ENCODE measurements at places on chromosomes 6 and 20.

DNA sequence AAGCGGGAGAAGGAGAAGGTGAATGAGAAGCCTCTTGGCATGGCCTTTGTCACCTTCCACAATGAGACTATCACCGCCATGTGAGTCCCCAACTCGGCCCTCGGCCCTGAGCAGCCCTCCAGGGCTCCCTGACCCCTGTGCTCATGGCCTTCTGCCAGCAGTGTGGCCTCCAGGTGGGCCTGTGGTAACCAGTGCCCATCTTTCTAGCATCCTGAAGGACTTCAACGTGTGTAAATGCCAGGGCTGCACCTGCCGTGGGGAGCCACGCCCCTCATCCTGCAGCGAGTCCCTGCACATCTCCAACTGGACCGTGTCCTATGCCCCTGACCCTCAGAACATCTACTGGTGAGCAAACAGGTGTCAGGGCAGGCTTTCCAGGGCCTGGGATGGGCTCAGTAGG, 10.3 kb upstream of the CAPN11 start:
- no peak for DNase-seq

GRCh38 chr6:127115084-127115655, 3.3 kb upstream of the RSPO3 start:
- no peak for DNase-seq

- no peak for DNase-seq
Measured at GRCh38 chr6:82362144-82362543, 1.5 kb upstream of the TPBG start.

GRCh38 chr20:52888096-52888495, 84.1 kb upstream of the TSHZ2 start:
- no peak for DNase-seq

GRCh38 chr6:105667056-105667455, 264.2 kb upstream of the PREP start:
- DNase-seq: no peak

GRCh38 chr20:52572687-52573086, 381.1 kb upstream of the ZFP64 start:
- DNase-seq: no peak

GRCh38 chr20:36105711-36106226, 48.8 kb upstream of the EPB41L1 start:
- no peak for DNase-seq

DNA sequence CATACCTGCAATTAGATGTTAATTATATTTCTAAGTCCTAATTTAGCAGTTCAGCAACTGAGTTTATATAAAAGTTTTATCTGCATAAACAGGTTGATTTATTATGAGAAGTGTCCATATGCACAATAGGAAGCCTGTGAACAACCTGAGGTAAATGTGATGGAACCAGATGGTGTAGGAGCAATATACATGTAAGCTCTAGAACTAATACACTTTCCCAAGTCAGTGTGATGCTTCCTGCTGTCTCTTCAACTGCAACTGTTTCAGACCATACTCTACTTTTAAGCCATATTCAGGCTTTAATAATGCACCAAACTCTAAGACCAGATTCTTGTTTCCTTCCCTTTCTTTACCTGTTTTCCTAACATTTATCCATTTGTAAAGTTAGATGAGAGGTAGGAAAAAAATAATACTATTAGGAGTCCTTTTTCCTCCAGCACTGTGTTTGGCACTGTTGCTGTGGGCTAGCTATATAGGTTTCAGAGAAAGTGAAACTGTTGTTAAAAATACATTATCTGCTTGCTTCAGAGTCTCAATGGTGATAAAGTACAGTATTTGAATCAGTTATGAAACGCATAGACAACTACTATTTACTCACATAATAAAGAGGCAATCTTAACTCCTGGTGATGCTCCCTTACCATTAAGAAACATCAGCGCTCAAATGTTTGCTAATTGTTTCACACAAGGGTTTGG, 1009.3 kb downstream of the GRIK2 start:
- DNase-seq: no peak

- no peak for DNase-seq
Measured at GRCh38 chr20:38897267-38897666, 28.9 kb upstream of the FAM83D start.

DNA sequence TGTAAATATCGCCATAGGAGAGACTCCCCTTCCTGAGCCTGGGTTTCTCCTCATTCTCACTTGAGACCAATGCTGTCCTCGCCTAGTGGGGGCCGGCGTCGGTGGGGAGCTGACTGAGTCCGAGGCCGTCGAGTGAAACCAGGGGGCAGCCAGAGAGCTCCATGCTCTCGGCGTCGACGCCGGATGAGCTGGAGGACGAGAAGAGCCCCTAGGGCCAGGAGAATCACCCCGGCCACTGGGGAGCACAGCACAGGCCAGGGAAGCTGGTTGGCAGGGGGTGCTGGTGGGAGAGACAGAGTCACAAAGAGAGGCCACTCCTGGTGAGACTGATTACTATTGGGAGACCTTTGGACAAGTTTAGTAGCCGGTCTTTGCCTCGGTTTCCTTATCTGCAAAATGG, 6.4 kb upstream of the GPSM3 start:
- DNase-seq: no peak

DNA sequence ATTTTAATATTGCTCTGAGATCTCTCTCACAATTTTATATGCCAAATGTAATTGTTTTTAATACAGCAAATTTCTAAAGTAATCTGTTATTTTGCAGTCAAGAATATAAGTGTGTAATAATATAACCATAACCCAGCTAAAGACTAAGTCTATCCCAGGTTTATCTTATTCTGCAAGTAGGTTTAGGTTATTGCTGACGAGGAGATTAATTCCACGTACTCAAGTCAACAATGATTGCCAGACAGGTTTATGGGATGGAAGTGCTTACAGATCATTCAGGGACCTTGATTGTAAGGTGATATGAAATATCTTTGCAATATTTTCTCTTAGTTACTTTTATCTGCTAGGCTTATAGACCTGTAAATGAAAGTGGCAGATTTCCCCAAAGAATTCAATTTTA, 698.3 kb downstream of the HDGFL1 start:
- DNase-seq: no peak

- DNase-seq: no peak
Measured at GRCh38 chr6:156955494-156956183, 178.5 kb downstream of the ARID1B start.

- DNase-seq: no peak
Measured at GRCh38 chr20:57450419-57450818, 59.2 kb downstream of the RBM38 start.

- DNase-seq: no peak
Measured at GRCh38 chr20:33301192-33301930, 18.3 kb downstream of the BPIFB1 start.

DNA sequence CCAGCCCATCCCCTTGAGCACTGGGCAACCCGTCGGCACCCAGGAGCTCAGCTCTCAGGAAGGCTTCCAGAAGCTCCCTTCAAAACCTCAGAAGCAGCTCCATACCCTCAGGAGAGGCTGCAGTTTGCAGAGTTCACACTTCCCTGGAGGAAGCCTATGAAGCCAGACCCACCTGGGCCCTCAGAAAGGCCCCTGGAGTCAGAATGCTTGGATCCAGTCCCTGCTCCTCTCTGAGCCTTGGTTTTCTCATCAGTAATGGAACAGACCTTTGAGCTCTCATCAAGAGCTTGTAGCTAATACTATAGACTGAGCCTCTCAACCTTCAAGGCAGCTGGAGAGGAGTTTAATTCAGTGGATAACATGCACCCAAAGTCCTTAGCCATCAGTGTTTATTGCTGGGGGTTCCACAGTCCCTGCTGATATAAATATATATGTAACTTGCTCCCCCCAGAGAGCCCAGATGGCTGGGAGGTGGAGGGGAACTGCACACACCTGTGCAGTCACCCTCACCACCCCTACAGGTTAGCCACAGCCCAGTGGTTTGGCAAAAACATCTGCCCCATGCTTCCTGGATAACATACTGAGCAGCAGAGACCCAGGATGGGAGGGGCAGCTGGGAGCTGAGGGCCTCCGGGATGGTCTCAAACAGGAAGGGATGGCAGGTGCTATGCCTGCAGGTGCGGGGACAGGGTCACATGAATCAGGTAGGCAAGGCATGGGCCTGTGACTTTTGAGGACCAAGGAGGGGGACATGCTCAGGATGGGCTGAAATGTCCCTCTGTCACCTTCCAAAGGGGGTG, 120.1 kb downstream of the SNX5 start:
- DNase-seq: no peak

- DNase-seq: no peak
Measured at GRCh38 chr20:50582591-50583234, 72.5 kb downstream of the PTPN1 start.

GRCh38 chr6:70194421-70194820, 108.5 kb downstream of the COL9A1 start:
- DNase-seq: no peak

- peak; percentile 49 for DNase-seq
Measured at GRCh38 chr20:63360850-63361518, at the start of gene CHRNA4. TSS of gene CHRNA4 (minus strand) at chr20:63361349. CDS start at chr20:63361165, 184 bp downstream.

DNA sequence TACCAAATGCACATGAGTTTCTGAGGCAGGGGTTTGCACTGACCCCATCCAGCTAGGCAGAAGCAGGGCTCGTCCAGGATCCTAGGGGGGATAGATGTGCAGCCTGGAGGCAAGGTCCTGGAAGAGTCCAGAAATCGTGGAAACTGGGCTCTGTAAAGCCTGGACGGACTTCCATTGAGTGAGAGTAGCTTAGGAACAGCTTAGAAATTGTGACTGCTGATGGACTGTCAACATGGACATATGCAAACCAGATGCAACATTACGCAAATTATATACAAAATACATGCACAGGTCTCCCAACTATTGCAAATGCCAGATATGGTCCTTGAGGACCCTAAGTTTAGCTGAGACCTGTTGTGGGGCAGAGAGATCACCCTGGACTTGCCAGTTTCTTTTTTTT, 4.8 kb upstream of the EMILIN3 start:
- DNase-seq: no peak

- DNase-seq: no peak
Measured at GRCh38 chr6:24226541-24226940, 100.5 kb downstream of the NRSN1 start.

GRCh38 chr20:33010674-33011449, 3.4 kb downstream of the BPIFB2 start:
- no peak for DNase-seq

DNA sequence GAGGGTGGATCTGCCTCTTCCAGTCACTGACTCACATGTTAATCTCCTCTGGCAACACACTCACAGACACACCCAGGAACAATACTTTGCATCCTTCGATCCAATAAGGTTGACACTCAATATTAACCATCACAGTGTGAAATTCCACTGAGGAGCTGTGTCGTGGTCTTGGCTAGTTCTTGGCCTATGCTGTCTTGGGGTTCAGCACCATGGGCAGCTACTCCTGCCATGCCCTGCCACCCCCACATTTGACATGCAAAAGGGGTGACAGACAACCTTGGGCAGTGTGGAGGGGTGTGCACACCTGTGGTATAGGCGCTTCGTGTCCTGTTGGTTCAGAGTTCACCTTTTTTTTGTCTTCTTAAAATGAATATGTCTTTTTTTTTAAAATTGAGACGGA, 25.8 kb downstream of the ANKRD6 start:
- DNase-seq: no peak

DNA sequence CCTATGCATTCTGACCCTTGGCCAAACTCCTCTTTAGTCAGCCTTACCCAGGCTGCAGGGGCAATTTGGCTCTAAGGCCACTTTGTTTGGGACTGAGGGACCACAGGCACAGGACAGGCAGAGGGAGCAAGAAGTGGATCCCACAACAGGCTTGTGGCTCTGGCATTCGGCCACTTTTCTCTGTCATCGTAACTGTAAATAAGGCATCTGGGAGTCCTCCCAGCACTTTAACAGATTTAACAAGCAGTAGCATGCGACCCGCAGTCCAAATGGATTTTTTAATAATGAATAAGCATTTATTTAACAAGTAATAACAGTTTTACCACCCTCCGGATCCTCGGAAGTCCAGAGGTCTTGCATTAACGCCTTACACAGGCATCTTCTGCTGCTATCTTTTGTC, 16.1 kb upstream of the CDH22 start:
- DNase-seq: no peak

- DNase-seq: no peak
Measured at GRCh38 chr6:30102414-30102969, 10.4 kb downstream of the TRIM31 start.

DNA sequence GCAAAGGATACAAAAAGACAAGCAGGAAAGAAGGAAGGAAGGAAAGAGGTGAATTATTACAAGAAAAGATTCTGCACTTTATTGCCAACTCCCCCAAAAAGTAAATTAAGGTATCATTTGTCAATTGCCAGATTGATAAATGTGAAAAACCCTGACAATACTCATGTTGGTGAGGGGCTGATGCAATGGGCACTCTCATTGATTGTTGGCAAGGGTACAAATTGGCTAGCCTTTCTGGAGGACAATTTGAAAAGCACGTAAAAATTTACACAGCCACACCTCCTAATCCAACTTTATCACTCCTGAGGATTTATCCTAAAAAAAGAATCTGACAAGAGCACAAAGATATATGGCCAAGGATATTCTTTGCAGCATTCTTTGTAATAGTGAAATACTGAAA, 47.7 kb downstream of the SCML4 start:
- DNase-seq: no peak

GRCh38 chr6:39191236-39191930, 37.9 kb downstream of the KCNK5 start:
- no peak for DNase-seq

- no peak for DNase-seq
Measured at GRCh38 chr6:157224951-157225574, 98.3 kb downstream of the TMEM242 start.

- no peak for DNase-seq
Measured at GRCh38 chr20:25508083-25508770, 77.1 kb downstream of the NINL start.

GRCh38 chr20:2006452-2007361, 12.8 kb upstream of the PDYN start:
- peak; percentile 64 for DNase-seq

DNA sequence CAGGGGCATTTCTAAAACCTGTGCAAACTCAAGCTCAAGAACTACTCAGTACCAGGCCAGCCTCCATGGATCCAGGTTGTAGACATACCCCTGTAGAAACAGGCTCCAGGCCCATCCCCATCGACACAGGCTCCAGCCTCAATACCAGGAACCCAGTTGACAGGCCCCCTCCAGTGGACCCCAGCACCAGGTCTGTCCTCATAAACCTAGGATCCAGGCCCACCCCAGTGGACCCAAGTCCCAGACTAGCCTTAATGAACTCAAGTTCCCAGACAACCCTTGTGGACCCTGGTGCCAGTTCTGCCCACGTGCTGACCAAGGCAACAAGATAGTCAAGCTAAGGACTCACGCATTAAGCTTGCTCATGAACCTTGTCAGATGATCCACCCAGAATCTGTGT, 476.9 kb downstream of the TBC1D32 start:
- no peak for DNase-seq

GRCh38 chr6:82073484-82073883, 174.1 kb downstream of the IBTK start:
- DNase-seq: no peak

DNA sequence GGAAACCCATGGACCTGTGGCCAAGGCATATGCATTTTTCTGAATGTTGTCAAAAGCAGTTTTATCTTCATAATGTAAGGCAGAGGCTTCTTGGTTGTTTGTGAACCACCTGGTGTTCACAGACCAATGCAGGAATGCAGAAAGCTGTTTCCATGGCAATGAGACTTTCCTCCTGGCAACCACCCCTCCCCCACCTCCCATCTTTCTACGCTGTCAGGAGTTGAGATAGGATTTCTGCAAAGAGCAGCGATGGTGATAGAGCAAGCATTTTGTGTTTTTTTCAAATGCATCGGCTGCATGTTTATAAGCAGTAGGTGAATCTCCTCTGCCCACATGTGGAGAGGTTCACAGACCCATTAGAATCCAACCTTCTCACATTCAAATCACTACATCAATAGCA, 114.1 kb upstream of the SMLR1 start:
- DNase-seq: no peak

- no peak for DNase-seq
Measured at GRCh38 chr20:23283096-23283850, 67.3 kb upstream of the NXT1 start.

- DNase-seq: no peak
Measured at GRCh38 chr6:4324746-4325145, 189.4 kb upstream of the ECI2 start.
